IPS DF 6.9 (cell line): ENCODE measurements at places on chromosomes 3 and 15.
A peak's percentile ranks its signal among the peaks of the same experiment; 100 is the strongest.

- no peak for DNase-seq
These were observed 39.4 kb downstream of the VGLL4 start for GRCh38 chr3:11604139-11604892.

GRCh38 chr3:49689046-49689907, at the start of the genes MST1 and RNF123:
TSS of gene MST1 (minus strand) at chr3:49689474. CDS start at chr3:49688691, 783 bp downstream.
TSS of gene RNF123 (plus strand) at chr3:49689557. CDS start at chr3:49691166, 1,609 bp downstream.
- peak; percentile 87 for DNase-seq

DNA sequence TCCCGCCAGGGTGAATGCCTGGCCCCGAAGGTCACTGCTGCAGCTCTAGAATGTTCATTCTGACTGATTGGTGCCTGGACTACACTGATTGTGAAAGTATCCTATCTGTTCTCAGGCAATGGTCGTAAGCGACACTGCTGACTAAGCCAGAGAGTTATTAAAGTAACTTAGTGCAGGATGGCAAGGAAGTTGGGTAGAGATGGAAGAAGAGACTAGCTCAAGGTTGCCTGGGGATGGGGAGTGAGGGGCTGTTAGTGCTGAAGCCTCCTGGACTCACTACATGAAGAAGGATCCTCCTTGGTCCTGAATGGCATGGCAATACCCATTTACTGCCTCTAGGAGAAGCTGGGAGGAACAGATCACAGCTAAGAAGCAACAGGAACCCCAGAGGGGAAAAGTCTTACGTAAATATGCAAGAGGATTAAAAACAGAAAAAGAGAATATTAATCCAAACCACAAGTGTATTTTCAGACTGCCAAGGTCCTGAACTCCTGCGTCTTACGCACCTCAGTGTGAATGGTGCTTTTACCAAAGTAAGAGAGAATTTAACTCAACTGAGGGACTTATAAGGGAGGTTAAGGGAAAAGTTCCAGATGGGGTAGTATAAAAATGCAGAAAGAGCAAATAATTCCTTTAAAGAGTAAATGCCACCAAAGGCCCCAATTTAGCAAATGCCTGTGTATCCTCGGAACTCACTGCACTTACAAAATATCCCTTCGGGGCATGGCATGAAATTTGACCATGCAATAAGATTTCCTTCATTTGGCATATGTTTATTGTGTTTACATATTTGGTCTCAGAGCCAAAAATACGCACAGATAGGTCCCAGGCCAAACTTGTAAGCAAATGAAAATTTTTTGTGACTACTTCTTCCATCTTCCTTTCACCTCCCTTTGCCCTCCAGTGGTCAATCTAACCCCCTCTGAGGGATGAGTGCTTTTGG, 64.0 kb upstream of the DGKG start:
- DNase-seq = no peak

DNA sequence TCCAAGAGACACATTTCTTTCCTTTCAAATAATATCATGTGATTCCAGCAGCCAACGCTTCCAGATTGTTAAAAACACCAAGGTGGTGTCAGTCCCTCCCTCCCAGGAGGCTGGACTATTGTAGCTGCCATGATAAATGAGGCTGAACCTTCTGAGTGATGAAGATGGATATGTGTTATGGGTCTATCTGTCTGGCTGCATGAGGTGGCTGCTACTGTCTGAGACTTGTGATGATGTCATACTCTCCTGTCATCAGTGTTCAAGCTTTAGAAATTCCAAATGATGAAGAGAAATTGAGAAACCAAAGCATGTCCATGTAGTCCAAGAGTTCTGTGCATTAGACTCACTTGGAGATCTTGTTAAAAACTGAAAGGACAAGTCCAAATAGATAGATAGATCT, 683.0 kb downstream of the NTRK3 start:
- DNase-seq = no peak

- no peak for DNase-seq
These were observed 31.4 kb downstream of the CTDSPL start for GRCh38 chr3:37892927-37893600.

- no peak for DNase-seq
These were observed 576.9 kb downstream of the TUSC7 start for GRCh38 chr3:117286488-117286887.
